ENCODE measurements at places on chromosomes 4 and X. TPM values are rescaled to one million over a fixed set of nuclear protein-coding genes. Genes with fewer than 3 reads are reported as not detected.

DNA sequence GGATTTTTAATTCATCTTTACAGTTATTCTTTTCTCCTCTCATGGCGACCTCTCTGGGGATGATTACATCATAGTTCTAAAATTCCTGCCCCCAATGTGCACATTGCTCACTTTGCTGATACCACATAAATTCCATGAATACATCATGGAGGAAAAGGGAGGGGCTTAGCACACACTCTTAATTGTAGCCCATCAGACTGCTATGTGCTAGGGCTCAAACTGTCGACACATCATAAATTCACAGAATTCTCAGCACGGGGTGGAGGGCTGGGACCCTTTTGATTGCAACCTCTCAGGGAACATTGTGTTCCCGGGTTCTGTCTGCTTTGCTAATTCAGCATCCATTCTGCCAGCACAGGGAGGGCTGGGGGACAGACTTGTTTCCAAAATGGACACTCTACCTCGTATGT lies 592.9 kb downstream of the BCOR start:
- no peak for DNase-seq

GRCh38 chr4:42352049-42352448 lies 45.2 kb upstream of the SHISA3 start:
- no peak for DNase-seq

- no peak for DNase-seq
Observed at GRCh38 chr4:152052451-152053057, 291.7 kb upstream of the GATB start.

- DNase-seq, result no peak
Observed at GRCh38 chrX:129792586-129793291, 13.0 kb downstream of the SASH3 start.

DNA sequence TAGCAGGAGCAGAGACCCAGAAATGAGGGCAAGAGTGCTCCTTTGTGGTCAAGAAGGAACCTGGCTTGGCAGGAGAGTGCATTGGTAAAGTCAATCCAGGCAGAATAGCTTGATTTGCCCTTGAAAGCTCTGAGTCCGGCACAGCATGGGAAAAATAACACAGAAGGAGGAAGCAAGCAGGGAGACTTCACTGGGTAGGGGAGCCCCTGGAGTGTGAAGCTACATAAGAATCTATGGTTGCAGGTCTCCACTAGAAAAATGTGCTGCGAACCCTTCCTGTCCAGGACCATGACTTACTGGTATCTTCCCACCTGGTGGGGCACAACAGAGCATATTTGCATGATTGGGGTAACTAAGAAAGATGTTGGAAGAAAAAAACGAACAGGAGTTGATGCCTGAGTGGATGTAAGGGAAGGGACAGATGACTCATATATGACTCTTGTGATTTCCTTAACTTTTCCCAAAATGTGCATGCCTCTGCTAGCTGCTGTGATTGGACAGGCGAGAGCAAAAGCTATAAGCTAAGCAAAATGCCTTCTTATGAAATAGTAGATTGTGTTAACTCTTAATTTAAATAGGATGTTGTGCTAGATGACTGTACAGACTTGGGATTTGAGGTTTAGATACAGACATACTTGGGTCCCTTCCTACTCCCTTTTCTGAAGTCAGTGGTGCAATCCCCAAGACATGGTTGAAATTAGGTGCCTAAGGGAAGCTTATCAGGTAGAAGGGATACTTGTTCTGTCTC lies 3.3 kb downstream of the IL13RA1 start:
- DNase-seq, result peak; percentile 67

- no peak for DNase-seq
Observed at GRCh38 chrX:75648803-75649588, 126.2 kb upstream of the ZDHHC15 start.

DNA sequence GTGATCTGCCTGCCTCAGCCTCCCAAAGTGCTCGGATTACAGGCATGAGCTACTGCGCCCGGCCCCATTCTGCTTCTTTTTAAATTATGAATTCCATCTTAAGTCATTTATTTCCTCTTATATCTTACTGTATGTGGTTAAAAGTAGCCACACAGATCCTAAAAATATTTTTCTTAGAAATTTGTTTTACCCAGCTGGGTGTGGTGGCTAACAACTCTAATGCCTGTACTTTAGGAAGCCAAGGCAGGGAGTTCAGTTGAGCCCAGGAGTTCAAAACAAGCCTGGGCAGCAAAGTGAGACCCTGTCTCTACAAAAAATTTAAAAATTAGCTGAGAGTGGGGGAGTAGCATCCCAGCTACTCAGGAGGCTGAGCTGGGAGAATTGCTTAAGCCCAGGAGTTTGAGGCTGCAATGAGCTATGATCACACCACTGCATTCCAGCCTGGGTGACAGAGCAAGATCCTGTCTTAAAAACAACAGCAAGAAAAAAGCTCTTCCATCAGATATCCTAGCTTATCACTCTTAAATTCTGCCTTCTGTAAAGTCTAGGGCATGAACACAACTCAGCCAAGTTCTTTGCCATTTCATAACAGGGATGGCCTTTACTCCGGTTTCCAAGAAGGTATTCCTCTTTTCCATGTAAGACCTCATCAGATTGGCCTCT lies 15.1 kb upstream of the AFF1 start:
- DNase-seq, result no peak

The ARMCX2 gene
- 75.2 TPM for total RNA-seq

The JCHAIN gene
- total RNA-seq, result not detected

- peak; percentile 6 for DNase-seq
Observed at GRCh38 chr4:174631901-174632758, 109.8 kb upstream of the HPGD start.

DNA sequence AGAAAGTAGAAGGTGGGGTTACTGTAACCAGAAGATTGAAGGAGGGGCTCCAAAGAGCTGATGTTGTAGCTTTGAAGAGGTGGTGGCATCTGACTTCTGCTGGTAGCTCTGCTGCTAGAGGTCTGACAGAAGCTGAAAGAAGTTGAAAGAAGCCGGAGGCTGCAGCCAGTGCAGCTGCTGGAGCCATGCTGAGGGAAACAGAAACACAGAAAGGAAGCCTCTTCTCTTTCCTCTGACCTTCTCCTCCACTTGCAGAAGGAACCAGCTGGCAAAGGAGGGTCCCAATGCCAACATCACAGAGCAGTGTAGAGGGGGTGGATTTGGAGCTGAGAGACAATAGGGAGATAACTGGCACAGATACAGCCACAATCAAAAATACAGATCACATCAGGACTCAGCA lies 89.3 kb upstream of the HHIP start:
- DNase-seq, result peak; percentile 73

The ABLIM2 gene
- total RNA-seq, result 0.30 TPM

The STATH gene
- not detected for total RNA-seq

The CTAG2 gene
- not detected for total RNA-seq

Data from endothelial cell of umbilical vein (primary cell).